Fibroblast of skin of back (primary cell): ENCODE measurements at places on chromosomes 11 and 22.

DNA sequence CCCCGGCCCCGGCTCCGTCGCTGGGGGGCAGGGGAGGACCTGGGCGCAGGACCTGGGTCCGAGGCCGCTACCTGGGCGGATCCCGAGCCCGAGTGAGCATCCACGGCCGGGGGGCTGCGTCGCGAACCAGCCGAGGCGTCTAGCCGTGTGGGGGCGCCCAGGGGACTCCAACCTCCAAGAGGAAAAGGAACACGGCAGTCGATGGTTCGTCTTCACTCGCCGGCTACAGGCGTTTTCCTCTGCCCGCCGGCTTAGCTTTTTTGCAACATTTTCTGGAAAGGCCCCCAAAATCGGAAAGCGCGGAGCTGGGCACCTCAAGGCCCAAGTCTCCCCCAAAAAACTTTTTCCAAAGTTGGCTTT is 666 bp downstream of the PDGFB start:
- DNase-seq: no peak

GRCh38 chr22:37486224-37486845 is at the start of gene MFNG:
MFNG (minus strand) TSS chr22:37486384; CDS start chr22:37486177, 207 bp downstream.
- peak; percentile 30 for DNase-seq

DNA sequence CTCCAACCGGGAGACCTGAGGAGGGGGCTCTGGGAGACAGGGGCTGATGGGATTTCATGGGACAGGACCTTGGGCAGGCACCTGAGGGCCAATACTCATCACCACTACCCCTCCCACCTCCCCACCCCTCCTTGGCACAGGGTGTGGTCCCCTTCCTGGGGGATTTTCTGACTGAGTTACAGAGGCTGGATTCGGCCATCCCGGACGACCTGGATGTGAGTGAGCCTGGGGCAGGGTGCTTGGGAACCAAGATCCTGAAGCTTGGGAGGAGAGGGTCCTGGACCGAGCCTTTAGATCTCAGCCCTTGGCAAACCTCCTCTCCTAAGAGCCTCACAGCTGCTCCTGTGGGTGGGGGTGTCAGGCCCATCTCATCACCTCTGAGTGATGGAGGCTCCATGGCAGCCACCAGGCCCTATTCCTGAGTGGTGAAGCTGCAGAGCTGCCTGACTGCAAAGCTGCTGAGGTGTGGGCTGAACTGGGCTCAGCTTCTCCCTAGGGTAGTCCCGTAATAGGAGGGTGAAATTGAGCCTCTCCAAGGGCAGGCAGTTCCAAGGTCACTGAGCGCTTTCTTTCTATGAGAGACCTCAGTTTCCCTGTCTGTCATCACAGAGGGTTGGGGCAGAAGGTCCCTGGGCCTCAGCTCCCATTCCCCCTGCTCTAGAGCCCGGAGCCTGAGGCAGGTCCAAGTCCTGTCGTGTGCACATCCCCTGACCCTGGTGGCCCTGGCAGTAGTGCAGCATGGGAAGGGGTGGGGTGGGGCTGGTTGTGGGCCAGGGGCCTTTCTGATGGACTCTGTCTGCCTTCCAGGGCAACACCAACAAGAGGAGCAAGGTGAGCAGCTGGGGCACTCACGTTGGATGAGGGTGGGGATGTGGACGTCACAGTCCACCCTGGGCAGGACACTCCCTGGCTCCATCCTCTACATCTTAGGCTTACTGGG is 6.5 kb downstream of the RGL4 start:
- no peak for DNase-seq

- DNase-seq: peak; percentile 83
These were observed 86.0 kb downstream of the FEZ1 start for GRCh38 chr11:125410091-125410490.

- DNase-seq: peak; percentile 71
These were observed 165.6 kb downstream of the ETS1 start for GRCh38 chr11:128421577-128422330.

DNA sequence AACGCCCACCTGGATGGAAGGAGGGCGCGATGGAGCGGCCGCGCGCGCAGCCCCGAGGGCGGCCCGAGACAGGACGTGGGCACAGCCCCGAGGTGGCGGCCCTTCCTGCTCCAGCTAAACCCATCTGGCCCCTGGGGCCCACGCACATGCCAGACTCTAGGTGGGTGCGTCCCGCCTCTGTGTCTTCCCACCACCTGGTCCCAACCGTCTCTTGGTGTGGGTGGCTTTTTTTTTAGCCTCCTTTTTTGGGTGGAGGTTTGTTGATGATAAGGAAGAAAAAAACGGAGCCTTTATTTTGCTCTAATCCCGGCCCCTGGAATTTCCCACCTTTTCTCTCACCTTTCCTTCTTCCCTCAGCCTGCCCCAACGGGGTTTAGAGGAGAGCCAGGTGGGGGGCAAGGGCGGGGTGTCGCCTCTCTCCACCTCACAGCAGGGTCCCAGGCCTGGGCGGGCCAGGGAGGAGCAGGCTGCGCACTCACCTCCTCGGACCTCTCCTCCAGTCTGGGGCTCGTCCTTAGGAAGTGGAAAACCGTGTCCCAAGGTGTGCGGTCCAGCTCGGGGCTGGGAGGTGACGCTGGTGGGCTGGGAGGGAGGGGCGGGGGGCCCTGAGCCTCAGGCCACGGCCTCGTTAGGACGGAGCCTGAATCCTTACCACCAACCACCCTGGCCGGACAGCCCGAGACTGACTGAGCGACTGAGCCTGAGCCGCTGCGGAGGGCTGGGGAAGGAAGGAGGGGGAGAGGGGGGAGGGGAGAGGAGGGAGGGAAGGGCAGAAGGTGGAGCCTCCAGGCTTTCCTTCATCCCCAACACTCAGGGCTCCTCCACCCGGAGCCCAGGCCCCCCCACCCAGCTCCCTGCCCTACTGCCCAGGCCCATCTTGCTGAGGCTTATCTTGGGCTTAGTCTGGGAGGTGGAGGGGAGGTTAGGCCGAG is at the start of gene SOX10:
Gene SOX10, minus strand, starts transcription at position 696 of the 932 bp plus-strand sequence. CDS start 771 bp downstream, outside the sequence.
- no peak for DNase-seq

DNA sequence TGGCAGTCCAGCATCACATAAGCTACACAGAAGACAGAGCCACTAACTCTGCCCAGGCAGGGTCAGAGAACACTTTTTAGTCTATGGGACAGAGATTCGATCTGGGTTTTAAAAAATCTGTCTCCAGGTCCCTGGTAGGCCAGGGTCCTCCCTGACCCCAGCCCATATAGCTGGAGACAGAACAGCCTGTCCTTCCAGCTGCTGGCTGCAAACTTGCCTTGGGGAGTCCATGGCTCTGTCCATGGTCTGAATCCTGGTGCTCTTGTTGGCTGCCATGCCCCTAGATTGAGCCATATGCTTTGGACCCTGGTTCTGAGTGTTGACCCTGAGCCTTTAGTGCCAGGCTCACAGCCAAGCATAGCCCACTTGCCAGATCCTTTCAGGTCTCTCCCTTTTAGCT is 13.3 kb upstream of the LIPT2 start:
- DNase-seq: no peak

DNA sequence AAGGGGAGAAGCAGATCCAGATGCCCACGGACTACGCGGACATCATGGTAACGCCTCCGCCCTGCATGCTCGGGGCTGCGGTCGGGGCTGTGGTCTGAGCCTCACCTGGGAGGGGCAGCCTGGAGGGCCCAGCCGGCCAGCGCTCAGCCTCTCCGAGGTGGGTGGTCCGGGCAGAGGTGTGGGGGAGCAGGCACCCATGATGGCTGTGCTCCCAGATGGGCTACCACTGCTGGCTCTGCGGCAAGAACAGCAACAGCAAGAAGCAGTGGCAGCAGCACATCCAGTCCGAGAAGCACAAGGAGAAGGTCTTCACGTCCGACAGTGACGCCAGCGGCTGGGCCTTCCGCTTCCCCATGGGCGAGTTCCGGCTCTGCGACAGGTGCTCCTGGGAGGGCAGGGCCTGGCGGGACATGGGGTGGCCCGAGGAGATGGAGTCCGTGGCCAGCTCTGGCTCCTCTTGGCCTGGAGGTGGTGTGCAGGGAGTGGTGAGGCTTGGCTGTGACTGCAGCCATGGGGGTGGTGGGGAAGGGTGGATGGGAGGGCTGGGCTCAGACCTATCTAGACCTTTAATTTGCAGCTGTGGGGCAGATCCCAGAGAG is 25.2 kb upstream of the TEF start:
- no peak for DNase-seq

GRCh38 chr22:28798810-28799605 is 1.4 kb downstream of the XBP1 start:
- peak; percentile 93 for DNase-seq

DNA sequence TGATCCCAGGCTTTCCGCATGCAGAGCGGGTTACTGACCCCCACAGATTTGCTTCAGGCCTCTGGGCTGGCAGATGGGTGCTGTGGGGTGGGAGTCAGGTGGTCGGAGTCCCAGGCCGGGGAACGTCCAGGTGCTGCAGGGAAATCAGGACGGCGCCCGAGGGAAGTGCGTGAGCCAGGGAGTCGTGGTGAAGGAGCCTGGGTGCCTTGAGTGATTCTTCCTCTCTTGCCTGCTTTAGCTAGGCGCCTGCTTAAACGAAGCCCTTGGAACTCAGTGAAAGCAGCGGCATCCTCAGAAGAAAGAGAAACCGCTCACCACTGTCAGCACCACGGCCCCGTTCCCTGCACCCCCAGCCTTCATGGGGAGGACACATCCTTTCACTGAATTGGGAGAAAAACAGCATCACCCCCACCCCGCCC is 455.6 kb downstream of the BRD1 start:
- DNase-seq: no peak

DNA sequence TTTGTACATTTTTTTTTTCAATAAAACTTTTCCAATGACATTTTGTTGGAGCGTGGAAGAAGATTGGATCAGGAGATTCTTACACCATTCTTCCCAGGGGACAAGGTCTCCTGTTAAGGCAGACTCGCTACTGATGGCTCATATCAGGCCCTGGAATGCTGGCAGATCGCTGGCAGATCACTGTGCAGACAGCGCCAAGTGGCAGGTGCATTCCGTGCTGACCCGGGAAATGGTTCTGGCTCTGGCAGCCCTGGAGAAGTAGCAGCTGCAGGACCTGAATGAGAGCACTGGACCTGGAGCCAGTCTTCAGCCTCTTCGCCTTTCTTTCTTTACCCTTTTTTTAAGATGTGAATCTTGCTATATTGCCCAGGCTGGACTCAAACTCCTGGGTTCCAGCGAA is 10.7 kb downstream of the SERPINH1 start:
- DNase-seq: no peak

DNA sequence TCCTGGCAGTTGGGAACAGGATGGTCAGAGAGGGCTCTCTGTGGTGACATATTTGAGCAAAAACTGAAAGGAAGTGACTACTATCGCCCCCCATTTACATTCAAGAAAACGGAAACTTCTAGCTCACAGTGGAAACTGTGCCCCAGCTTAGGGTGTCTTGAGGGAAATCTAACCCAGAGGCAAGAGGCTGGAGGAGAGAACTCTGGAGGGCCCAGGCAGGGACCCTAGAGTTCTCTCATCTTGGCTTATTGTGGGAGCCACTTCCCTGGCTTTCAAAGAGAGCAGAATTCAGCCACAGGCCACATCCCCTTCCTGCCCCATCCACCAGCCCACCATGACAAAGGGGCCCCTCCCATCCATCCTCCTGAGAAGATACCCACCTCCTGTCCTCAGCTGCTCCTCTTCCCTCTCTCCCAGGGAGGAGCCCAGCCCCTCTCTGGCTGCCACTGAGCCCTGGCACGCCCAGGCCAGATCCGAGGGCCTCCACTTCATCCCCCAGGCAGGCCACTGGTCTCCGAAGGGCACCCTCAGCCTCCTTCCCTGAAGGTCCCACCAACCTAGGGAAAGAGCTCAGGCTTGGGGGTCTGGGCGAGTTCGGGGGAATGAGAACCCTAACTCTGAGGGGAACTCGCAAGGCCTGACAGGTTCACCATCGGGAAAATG is 1.6 kb upstream of the TMPRSS13 start:
- no peak for DNase-seq

DNA sequence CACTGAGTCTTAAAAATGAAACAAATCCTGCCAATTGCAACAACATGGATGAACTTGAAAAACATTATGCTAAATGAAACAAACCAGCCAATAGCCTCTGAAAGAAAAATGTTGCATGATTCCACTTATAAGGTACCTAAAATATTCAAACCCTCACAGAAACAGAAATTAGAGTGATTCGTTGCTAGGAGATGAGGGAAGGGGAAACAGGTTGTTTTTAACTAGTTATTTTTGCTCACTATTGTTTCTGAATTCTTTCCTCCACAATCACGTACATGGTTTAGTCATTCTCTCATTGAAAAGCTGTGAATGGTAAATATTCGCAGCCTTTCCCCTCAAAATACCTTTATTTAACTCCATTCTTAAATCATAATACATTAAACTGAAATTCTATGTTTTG is 14.0 kb upstream of the TYR start:
- DNase-seq: no peak

DNA sequence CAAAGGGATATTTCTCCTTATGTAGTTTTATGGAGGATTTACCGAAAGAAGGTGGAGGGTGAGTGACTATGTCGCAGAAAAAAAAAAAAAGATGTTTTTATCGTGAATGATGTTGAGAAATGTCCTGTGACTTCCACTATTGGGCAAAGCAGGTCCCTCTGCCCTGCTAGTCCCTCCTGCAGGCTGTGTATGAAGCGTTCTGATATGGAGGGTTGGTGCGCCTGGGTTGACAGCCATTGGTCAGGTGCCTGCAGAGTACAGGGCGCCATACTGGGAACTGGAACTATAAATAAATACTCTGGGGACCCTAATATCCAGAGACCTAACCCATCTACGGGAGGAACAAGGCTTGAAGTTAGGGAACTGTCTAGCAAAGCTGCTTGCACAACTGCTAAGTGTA is 1.5 kb downstream of the IL17RA start:
- DNase-seq: no peak

- DNase-seq: no peak
These were observed 43.8 kb upstream of the LYVE1 start for GRCh38 chr11:10611979-10612862.

DNA sequence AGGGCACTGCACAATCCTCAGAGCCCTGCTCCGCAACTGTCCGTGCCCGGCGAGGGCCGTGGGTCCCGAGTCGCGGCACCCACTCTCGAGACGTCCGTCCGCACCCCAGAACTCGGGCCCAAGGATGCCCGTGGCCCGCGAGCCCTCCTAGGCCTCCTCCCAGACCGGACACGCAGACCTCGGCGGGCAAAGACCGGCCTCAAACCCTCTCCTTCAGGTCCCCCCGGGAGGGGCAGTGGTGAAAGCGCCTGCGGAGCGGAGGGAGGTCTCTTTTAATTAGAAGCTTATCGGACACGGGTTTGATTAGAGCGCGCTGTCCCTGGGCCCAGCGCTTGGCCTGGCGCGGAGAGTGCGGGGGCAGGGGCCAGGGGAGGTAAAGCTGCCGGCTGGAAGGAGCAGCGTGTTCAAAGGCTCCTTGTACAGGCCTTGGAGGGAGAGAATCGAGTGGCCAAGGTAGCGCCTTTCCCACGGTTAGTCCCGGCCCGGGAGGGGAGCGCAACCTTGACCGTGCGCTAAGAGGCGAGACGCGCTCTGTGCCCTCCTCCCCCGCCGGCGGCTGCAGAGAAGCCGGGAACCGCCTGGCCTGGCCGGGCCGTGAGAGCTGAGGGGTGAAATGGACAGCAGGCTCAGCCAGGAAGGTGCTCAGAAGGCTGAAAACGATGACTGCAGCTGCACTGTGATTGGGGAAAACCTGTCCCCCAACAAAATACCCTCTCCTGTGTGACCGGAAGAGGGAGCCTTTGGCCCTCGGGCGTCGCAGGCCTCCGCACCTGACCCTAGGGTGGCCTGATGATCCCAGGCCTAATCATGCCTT is 4.6 kb downstream of the WT1 start:
- DNase-seq: no peak
